ENCODE measurements at places on chromosomes 6 and 20.

DNA sequence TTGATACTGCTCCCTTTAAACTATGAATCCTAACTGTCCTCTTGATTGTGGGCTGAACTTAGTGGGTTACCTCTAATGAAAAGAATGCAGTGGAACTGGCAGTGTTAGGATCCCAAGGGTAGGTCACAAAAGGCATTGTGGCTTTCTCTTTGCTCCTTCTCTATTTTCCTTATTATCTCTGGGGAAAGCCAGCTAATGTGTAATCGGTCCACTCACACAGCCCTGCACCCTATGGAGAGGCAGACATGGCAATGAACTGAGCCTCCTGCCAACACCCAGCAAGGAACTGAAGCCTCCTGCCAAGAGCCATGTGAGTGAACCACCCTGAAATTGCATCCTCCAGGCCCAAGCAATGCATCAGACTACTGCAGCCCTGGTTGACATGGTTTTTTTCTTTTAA, 24.6 kb upstream of the ZNF133 start:
- DNase-seq = no peak

DNA sequence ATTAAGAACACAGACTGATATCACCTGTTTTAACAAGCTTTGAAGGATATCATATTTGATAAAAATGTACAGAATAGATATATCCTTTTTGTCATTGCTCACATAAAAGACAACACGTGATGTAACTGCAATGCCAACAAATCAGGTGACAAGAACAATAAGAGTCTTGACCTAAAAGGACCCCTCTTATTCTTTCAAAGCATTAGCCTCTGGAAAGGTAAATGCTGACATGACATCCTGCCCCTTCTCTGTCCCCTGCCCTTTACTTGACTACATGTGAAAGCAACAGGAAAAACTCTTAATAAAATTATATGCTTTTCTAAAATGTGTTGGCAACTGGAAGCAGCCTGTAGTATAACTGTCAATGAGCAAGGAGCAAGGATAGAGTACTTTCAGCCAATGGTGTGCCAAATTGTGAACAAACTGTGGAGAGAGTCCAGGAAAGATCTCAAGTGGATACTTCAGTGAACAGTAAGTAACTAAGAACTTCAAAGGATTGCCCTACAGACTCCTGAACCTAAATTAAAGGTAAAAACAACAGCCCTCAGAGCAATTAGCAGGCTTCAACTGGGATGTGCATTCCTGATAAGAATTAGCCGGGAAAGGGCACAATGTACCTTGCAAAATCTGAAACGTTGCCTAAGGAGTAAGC, 16.3 kb downstream of the PTPRK start:
- DNase-seq = no peak

DNA sequence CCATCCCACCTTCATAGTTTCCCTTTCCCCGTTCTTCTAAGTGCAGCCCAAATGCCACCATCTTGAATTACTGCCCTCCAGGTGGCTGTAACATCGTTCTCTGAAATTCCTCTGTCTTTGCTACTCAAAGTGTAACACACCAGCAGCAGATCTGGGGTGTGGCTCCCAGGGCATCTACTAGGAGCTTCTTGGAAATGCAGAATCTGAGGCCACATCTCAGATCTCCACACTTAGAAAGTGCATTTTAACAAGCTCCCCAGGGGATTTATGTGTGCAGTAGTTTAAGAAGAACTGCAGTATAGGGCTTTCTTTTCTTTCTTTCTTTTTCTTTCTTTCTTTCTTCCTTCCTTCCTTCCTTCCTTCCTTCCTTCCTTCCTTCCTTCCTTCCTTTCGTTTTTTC, 1.7 kb upstream of the MLIP start:
- no peak for DNase-seq

GRCh38 chr6:161239001-161239400, 34.9 kb downstream of the AGPAT4 start:
- no peak for DNase-seq

GRCh38 chr6:52523378-52524142, 53.3 kb downstream of the TRAM2 start:
- DNase-seq = no peak

GRCh38 chr6:152386131-152386530, 251.0 kb downstream of the SYNE1 start:
- no peak for DNase-seq

DNA sequence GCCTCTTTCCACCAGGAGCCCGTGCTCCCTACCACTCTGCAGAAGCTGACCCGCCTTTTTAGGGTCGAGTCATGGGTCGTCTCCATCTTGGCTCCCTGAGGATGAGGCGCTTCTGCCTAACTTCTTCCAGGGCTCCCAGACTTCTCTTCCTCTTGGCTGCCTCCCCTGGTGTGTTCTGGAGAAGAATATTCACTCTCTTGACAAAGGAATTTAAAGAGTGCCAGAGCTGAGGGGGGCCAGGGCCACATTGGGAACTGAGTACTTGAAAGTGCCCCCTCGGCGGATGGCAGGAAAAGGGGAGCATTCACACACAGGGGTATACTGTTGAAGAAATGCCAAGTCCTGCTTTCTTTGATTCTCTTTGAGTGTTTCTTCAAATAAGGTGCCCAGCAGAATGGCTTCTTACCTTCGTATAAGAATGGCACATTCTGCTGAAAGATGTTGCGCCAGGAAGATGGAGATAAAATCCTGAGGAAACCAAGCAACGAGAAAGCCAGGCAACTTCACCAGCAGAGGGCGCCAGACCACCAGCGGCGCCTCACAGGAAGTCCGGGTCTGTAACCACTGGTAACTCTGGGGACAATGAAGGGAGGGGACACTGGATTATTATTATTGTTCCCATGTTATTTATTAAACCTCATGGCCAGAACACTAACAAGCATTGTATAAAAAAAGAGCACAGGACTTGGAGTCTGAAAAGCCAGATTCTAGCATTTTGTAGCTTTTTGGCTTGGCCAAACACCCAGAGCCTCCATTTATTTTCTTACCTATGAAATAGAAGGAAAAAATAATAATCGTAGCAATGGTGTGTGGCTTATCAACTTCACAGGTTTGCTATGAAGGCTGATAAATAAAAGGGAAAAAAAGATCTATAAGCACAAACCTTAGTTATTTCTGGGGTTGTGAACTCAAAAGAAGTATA, 176.7 kb downstream of the HACE1 start:
- peak; percentile 66 for DNase-seq

- no peak for DNase-seq
Observed at GRCh38 chr6:11703725-11704124, 74.9 kb downstream of the ADTRP start.

GRCh38 chr6:166656230-166657151, 29.4 kb upstream of the RPS6KA2 start:
- no peak for DNase-seq

DNA sequence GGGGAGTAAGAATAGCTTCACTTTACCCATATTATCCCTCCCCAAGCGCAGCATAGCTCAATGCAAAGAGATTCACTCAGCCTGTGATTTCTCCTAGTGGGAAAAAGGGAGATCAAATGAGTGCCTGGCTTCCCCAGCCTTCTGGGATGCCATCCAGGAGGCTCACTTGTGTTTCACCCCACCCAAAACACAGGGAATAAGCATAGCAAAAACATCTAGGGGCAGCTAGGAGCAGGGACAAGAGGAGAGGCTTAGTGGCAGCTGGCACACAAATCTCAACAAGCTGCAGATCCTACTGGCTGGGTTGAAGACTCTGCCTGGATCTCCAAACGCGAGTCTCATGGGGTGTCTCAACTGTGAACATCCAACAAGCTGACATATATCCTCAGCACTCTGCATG, 715.8 kb downstream of the RNF144B start:
- no peak for DNase-seq

DNA sequence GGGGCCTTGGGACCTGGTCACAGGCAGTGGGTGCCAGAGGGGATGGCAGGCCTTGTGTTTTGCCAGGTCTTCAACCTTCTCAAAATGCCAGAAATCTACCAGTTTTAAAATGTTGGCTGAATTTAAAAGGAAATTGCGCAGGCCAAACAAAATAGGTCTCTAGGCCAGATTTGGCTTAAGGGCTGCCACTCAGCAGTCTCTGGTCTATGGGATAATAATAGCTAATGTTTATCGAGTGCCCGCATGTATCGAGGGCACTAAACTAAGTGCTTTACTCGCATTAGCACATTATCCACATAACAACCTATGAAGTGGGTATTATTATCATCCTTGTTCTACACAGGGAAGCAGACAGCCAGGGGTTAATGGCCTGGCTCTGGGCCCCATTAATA, 11.0 kb downstream of the E2F3 start:
- no peak for DNase-seq

DNA sequence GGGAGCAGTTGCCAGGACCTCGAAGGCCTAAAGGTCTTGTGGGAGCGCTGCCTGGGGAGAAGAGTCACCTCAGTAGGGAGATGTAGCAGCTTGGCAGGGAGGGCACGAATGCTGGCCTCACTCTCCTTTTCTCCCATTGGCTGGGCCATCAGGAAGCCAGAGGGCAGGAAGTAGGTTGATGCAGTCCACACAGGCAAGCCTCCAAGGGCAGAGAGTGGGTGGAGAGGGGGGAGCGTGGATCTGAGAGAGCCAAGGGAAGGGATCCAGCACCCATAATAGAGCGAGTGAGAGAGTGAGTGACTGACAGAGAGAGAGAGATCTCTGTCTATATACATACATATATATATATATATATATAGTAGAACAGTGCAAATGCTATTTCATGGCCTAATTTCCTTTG, 215.3 kb upstream of the LRFN2 start:
- no peak for DNase-seq

GRCh38 chr6:44226368-44227147, 3.2 kb downstream of the SLC29A1 start:
- peak; percentile 27 for DNase-seq

GRCh38 chr20:32474009-32474716, 111.0 kb downstream of the NOL4L start:
- DNase-seq = no peak

- DNase-seq = no peak
Observed at GRCh38 chr6:165663736-165664558, 906 bp upstream of the PDE10A start.

GRCh38 chr20:54474046-54474445, 1.3 kb upstream of the DOK5 start:
- no peak for DNase-seq

GRCh38 chr6:122184401-122184827, 215.0 kb upstream of the HSF2 start:
- no peak for DNase-seq

DNA sequence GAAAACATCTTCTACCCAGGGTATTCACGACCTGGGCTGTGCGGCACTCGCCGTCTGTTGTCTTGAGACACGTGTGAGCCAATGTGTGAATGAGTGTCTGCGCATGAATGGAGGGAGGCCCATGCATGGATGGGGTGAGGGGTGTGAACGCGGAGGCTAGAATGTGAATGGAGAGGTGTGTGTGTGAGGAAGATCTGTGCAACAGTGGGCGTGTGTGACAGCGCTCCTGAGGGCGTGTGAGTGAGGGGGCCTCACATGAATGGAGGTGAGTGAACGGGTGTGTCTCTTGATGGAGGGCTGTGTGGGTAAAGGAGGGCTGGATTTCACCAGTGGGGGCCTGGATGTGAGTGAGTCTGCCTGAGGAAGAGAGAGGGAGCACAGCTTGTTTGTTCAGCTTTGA, 146.0 kb downstream of the LRFN2 start:
- DNase-seq = no peak

- no peak for DNase-seq
Observed at GRCh38 chr20:32233286-32233685, 25.6 kb downstream of the POFUT1 start.

- DNase-seq = no peak
Observed at GRCh38 chr20:23331450-23332350, 18.9 kb upstream of the NXT1 start.

DNA sequence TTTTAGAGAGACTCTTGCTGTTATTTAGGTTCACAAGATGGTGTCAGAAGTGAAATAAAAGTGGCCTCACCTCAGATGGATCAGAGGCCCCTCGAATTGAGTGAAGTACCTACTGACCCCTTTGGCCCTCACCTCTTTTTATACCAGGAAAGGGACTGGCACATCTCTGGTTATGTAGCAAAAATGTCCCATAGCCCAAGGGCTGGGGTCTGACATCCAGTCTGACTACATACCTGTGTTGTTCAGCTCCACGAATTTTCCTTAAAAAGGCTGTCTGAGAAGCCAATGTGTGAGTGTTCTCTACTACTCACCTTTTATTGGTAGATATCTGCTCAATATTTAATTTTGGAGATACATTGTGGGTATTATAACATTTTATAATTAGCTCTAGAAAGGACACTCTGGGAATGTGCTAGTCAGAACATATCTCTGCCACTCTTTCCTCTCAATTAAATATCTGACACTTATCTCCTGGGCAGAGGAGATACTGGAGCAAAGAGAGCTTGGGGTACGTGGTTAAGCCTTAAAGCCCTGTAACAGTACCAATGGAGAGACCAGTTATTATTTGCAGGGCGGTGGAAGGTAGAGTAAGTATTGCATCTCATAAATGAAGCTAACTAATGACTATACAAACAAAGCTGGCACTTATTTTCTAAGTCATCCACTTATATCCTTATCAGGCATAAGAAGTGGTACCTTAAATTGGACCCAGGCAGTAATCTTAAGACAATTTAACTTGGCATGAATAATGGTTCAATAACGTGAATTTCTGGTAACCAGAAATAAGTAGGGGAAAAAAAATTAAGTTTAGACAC, 20.0 kb upstream of the IL22RA2 start:
- no peak for DNase-seq

GRCh38 chr6:170456334-170456733, 96.8 kb downstream of the PSMB1 start:
- DNase-seq = no peak

- DNase-seq = no peak
Observed at GRCh38 chr6:56795466-56796195, 152.9 kb upstream of the DST start.

GRCh38 chr6:5132731-5133130, 47.6 kb downstream of the PPP1R3G start:
- peak; percentile 83 for DNase-seq

- DNase-seq = no peak
Observed at GRCh38 chr20:50097843-50098242, 15.1 kb downstream of the UBE2V1 start.

- DNase-seq = no peak
Observed at GRCh38 chr6:12200761-12201160, 89.4 kb upstream of the EDN1 start.

DNA sequence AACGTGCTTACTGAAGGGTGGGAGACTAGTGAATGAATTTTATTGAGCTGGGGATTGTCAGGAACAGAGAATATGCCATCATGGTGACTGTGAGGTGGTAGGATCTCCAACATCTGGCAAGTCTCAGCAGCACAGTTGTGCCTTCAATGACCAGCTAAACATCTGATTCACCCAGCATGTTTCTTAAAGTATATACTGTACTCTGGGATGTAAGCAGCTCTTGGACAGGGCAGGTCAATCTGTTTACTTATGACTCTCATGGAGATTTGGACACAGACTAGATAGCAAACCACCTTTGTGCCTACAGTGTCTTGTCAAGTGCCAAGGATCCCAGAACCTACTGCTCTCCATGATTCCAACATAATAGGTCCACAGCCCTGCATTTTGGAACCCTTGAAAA, 801.0 kb upstream of the CITED2 start:
- DNase-seq = no peak

GRCh38 chr6:109381061-109381746, 1.1 kb downstream of the CD164 start:
- DNase-seq = peak; percentile 56

- no peak for DNase-seq
Observed at GRCh38 chr20:36760647-36761046, 12.9 kb downstream of the DSN1 start.
